Caki2 (cell line): ENCODE measurements at places on chromosomes 4 and X. TPM values are rescaled to one million over a fixed set of nuclear protein-coding genes. Genes with fewer than 3 reads are reported as not detected.

Gene MAGEA10
- total RNA-seq = not detected in 2 replicates

Gene PHOX2B
- not detected in 2 replicates for total RNA-seq

Gene DUSP9
- 9.9 and 16.0 TPM in 2 replicates for total RNA-seq

Gene PAGE4
- not detected in 2 replicates for total RNA-seq

Gene S100P
- total RNA-seq = not detected in 2 replicates

Gene TMPRSS11F
- total RNA-seq = not detected in 2 replicates

Gene FRMD7
- not detected in 2 replicates for total RNA-seq

Gene SRPK3
- total RNA-seq = 0.29 TPM in 1 of 2 replicates, not detected in the other

Gene RAB33A
- not detected in 2 replicates for total RNA-seq

Gene CNKSR2
- not detected in 2 replicates for total RNA-seq

Gene CLDN34
- not detected in 2 replicates for total RNA-seq

GRCh38 chr4:155899891-155900290 lies 3.6 kb upstream of the TDO2 start:
- no peak for DNase-seq

- DNase-seq = no peak
These were observed 552 bp downstream of the SLC25A14 start for GRCh38 chrX:130340271-130340670.

- no peak for DNase-seq
These were observed 116.0 kb upstream of the PUDP start for GRCh38 chrX:7263961-7264360.

- DNase-seq = no peak
These were observed 140.9 kb downstream of the SHOX start for GRCh38 chrX:771536-771935.

- no peak for DNase-seq
These were observed 110.1 kb upstream of the VEGFC start for GRCh38 chr4:176902710-176903323.

- DNase-seq = no peak
These were observed 5.2 kb upstream of the EFNB1 start for GRCh38 chrX:68823413-68824151.

GRCh38 chr4:53476232-53477037 lies 99.0 kb downstream of the FIP1L1 start:
- DNase-seq = peak; percentile 86

- no peak for DNase-seq
These were observed 76.2 kb downstream of the PRRG1 start for GRCh38 chrX:37425370-37425769.

- DNase-seq = no peak
These were observed 42.0 kb upstream of the GK2 start for GRCh38 chr4:79450053-79450452.

DNA sequence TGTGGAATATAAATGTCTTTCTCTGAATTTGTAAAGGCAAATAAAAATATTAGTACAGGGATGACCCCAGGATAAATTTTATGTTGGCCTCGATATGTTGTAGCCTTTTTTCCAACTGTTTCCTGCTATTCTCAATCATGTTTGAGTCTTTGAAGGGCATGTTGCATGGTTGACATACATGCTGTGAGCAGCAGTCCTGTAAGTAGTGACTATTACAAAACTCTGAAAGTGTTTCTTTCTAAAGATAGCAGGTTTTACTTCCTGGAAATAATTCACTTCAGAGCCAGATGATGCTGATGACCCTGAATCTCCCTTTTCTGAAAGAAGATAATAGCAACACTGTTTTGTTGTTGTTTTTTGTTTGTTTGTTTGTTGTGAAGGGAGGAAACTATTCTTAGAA lies 393.0 kb upstream of the GNPDA2 start:
- DNase-seq = no peak

DNA sequence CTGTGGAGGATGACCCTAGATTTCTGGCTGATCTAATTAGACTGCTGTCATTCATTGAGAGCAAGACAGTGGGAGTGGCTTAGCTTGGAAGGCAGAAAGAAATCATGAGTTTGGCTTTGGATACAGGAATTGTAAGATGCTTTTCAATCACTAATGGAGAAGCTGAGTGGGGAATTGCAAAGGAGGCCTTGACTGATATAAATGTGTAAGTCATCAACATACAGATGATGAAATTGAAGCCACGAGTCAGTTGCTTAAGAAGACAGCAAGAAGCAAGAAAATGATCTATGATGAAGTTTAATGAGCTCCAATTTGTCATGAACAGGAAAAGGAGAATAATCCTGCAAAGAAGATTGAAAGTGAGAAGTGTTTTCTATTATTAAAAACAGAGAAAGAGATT lies 136.7 kb upstream of the C1QTNF7 start:
- DNase-seq = no peak

DNA sequence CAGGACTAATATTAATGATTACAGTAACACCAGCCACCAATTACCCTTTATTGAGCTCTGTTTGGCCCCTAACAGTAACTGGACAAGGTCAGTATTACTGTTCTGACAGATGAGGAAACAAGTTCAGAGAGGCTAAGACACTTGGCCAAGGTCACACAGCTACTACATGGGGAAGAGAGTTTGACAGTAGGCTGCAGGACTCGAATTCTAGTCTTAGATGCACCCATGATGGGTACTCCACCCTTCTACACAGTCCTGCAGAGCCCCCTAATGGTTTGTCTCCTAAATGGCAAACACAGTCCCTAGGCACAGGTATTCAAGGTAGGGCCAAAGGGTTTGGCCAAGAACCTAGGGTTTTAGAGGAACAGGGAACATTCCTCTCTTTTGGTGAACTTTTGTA lies 93.9 kb downstream of the NSUN7 start:
- DNase-seq = no peak

- DNase-seq = no peak
These were observed 330.4 kb upstream of the NWD2 start for GRCh38 chr4:36914106-36914505.

DNA sequence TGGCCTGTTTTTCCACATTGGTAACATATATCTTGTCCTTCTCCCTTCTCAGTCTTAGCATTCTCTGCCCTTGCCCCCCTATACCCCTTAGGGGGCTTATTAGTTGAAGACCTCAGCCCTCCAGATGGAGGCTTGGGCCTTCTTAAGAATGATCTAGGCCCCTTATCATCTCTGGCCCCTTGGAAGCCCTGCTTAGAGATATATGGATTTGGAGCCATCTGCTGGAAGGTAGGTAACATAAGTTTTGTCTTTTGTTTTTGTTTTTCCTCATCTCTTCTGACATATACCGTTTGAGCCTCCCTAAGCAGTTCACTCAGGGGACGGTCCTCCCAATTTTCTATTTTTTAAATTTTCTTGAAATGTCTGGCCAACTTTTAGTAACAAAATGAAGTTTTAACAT lies 48.3 kb upstream of the NAP1L2 start:
- no peak for DNase-seq

- no peak for DNase-seq
These were observed 406.4 kb downstream of the PPARGC1A start for GRCh38 chr4:23483320-23483960.

- DNase-seq = no peak
These were observed 47.0 kb upstream of the NKAP start for GRCh38 chrX:119990556-119991004.

- peak; percentile 76 for DNase-seq
These were observed 126.2 kb downstream of the KLHL13 start for GRCh38 chrX:117990438-117990837.

- no peak for DNase-seq
These were observed 330.5 kb downstream of the RAPGEF2 start for GRCh38 chr4:159433337-159433736.

- DNase-seq = no peak
These were observed 904 bp upstream of the WDR1 start for GRCh38 chr4:10117359-10118047.

DNA sequence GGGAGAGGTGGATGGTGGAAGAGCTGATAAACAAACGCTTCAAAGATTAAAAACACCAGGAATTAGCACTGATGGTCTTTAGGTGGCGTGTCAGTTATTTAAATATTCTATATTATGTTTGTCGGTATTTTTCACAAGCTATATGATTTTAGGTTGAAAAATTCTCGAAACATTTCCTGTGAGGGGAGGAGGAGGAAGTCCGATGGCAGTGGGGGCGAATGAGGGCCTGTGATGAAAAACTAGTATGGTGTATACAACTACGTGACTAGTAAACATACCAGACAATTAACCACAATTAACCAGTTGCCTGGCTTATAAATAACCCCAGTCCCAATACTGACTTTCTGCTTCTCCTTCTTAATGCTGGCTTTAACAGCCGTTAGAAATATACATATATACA lies 595 bp upstream of the NAP1L2 start:
- DNase-seq = no peak

DNA sequence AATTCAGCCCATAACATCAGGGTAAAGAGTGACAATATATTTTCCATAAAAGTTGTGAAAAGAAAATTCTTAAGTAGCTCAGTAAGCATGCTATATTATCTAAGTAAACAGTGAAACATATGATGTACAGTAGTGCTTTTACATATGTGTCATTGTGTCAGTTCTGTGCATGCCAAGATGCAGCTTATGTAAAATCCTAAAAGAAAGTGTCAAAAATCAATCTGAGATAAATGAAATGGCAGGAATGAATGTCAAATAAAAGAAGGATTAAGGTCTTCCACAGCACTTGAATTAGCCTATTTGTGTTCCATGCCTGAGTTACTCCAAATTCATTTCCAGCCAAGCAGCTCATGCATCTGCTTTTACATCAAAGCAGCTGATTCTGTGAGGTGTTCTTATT lies 452.7 kb upstream of the HS3ST1 start:
- no peak for DNase-seq

DNA sequence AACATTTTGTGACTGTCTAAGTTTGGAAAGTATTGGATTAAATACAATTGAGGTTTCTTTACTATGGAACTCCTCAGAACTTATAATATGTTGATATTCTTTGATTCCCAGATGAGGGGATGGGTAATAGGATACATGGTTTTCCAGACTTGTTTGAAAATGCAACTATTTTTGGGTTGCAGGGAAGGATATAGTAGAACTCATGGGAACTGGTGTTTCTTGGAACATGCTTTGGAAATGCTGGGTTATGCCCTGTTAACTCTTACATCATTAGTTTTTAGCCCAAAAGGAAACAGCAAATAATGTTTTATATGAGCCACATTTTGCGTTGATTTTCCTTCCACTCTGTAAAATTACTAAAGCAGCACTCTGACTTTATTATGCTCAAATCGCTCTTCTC lies 41.9 kb downstream of the HPF1 start:
- DNase-seq = no peak

GRCh38 chr4:130146773-130147172 lies 1050.8 kb downstream of the C4orf33 start:
- DNase-seq = no peak

DNA sequence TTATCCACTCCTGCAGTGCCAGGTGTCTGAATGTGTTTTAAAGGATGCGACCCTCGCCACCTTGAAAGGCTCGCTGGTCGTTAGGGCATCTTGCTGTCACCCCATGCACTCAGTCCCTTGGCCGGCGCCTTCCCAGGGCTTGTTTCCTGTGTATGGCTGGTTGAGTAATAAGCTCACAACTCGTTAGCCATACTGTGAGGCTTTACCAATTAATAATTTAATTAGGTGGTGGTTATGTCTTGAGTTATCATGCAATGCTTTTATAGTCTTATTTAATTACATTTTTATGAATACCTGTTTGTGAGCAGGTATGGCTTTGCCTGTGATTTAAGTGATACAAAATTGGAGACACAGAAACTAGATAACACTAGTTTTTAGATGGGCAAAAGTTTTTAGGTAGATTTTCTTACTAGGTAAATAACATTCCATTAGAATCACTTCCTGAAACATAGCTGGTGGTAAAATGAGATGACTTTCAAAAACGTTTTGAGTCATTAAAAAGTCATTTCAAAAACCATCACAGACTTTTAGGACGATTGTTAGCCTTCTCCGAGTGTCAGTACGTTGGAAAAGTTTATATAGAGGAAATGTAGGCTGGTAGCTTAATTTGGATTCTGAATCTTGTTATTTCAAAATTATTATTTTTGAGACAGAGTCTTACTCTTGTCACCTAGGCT lies 18.2 kb downstream of the PTTG2 start:
- DNase-seq = no peak

DNA sequence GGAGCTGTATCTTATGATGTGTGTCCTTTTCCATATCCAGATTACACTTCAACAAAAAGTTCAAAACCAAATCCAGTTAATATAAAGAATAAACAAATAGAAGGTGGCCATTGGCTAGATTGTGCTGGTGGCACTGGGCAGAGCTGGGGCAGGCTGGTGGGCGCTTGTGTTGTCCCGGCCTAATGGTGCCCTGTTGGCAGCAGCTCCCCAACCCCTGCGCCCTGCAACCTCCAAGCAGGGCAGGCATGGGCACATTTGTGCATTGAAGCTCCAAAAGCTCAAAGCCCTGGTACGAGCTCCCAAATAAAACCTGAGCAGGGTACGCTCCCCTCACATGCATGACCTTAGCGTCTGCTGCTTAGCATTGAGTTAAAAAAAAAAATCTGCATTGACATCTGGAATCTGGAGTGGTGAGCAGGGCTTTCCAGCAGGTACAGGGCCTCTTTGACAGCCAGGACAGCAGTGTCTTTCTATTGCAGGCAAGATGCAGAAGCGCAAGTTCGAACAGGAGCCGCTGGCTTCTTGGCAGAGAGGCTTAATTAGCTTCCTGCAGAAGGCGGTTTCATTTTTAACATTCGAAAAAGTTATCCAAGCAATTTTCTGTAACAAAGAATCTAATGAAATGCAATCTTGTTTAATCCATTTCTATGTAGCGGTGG lies 25.9 kb upstream of the NYX start:
- DNase-seq = no peak

GRCh38 chrX:72201836-72202536 lies 20.4 kb downstream of the PIN4 start:
- DNase-seq = no peak

- no peak for DNase-seq
These were observed 23.1 kb downstream of the SASH3 start for GRCh38 chrX:129802863-129803262.

DNA sequence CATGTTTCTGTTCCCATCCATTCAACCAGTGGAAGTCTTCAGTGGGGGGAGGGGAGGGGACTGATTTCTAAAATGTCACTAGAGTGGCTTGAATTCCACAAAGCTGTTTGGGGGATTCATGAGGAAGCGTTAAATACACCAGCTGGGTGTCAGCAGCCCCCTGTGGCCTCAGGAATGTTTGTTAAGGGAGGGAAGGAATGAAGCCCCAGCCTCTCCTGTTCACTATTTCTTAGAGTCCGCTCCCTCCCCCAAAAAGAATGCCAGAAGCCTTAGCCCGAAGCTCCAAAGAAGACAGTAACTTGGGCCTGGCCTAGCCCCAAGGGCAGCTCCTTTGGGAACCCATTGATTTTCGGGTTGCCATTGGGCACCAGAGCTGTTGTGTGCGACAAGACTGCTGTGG lies 3.3 kb downstream of the SHROOM2 start:
- no peak for DNase-seq
